ENCODE measurements at places on chromosomes 7 and 10.

DNA sequence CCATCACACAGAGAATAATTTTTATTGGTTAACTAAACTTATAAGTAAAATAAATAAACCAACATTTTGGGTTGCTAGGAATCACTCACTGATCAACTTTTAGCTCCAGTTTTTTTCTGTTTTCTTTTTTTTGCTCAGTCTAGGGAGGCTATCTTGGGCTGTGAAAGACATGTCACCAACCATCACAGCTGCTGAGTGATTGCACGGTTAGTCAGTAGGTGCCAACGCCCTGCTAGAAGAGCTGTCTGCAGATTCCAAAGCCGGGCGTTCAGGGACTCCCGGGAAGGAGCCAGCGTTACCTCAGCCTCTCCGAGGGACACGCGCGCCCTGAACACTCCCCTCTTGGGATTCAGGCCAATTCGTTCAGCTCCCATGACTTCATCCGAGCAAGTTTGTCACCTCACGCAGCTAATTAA lies 604 bp upstream of the STAM start:
- DNase-seq, result peak; percentile 59

DNA sequence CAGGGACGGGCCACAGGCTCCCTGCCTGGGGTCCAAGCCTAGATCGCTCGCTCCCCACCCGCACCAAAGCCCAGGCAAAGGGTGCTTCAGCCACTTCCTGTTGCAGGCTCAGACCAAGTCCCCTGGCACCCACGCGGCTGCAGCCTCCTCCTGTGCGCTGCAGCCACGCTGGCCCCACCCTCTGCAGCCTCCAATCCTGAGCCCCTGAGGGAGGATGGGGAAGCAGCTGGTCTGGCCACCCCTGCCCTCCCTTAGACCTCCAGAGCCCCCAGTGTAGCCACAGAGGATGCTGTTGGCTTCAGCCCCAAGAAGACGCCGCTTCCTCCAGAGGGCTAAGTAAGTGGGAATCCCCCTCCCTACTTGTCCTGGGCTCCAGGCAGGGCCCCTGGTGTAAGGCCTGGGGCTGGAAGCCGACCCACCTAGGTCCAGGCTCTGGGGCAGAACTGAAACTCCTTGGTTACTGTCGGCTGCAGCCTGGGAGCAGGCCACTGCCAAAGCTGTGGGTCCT lies 9.4 kb downstream of the LIMK1 start:
- DNase-seq, result no peak

GRCh38 chr7:130444234-130444633 lies 3.4 kb upstream of the CEP41 start:
- DNase-seq, result no peak

- DNase-seq, result no peak
Observed at GRCh38 chr10:88892222-88892967, 12.3 kb downstream of the STAMBPL1 start.

DNA sequence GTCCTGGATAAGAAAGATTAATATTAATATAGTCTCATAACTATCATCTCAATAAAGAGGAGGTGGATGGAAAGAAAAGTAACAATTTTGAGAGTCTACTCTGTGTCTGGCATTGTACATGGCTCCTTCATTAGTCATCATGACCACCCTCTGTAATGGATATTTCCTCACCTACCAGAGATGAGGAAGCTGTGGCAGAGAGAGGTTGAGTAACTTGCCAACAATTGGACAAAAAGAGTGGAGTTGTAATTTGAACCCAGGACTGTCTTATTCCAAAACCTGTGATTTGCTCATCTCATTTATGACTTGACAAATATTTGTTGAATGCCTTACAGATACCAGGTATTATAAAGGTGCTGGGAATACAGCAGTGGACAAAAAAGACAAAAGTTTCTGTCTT lies 2.1 kb upstream of the IDE start:
- DNase-seq, result no peak

DNA sequence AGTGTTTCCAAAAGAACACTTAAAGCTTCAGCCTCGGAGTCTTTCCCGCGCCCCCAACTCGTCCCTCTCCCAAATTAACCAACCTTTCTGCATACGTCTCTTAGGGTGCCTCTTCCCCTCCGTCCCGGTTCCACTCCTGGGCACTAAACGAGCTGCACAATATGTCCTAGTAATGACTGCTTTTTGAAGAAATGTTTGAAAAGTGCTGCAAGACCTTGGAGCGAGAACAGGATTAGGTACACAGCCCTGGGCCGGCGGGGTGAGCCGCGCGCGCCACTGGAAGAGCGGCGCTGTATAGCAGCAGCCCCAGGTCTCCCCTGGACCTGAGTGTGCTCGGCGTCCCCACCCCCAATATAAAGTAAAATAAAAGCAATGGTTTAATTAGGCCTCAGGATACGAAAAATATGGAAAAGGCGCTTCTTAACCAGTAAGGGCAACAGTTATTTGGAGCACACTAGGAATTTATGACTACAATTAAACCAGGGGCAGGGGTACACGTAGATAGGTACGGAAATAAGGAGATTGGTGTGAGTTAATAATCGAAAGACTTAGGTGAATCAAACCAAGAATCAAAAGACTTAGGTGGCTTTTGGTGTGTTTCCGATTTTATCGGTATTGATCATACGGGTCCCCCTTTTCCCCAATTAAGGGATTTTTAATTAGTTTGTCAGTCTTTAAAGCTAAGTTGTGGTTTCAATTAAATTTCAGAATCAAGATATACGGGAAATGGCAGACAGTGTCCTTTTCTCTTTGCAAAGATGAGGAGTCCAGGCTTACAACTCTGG lies 1.9 kb downstream of the TET1 start:
- no peak for DNase-seq

- DNase-seq, result no peak
Observed at GRCh38 chr10:26780793-26781601, 79.8 kb downstream of the ABI1 start.

GRCh38 chr7:128247108-128247507 lies 6.0 kb downstream of the LEP start:
- DNase-seq, result no peak

DNA sequence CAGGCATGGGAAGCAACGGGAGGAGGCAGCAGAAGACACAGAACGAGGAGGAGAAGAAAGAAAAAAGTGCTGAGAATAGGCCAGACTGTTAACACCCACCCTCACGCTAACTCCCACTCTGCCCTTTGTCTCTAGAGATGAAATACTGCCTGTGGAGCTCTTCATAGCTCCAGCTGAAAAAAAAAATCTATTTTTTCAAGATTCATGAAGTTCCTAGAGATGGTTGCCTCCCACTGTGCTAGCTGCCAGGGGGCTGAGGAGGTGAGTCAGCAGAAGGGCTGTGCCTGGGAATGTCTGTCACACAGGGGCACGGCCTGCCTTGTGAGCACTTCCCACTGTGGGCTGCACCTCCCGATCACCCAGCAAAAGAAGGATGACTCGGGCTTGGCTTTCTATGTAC lies 144.5 kb downstream of the RNF216 start:
- no peak for DNase-seq

DNA sequence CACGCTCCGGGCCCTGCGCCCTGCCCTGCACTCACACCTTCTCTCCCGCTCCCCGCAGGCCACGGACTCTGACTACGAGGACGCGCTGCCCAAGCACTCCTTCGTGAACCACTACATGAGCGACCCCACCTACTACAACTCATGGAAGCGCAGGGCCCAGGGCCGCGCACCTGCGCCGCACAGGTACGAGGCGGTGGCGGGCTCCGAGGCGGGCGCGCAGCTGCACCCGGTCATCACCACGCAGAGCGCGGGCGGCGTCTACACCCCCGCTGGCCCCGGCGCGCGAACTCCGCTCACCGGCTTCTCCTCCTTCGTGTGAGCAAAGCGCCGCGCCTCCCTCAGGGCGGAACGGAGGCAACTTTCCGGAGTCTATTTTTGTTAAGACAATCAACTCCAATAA lies 417.0 kb upstream of the FOXK1 start:
- DNase-seq, result no peak

DNA sequence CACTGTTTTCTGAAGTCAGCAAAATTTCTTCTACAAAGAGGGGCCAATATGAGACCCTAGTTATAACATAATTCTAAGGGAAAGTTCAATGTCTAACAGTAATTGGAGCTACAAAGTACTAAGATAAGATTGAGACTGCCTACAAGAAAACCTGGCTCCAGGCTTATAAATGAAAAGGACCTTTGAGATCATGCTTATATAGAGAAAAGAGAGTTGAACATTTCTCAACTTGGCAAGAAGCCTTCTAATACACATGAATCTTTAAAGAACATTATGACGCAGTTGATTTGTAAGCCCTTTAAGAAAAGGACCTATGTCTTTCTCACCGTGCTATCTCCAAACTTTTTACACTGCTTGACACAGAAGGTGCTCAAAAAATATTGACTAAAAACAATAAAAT lies 87.9 kb downstream of the TPK1 start:
- no peak for DNase-seq

- DNase-seq, result peak; percentile 23
Observed at GRCh38 chr10:114258274-114258840, 19.3 kb downstream of the VWA2 start.

- no peak for DNase-seq
Observed at GRCh38 chr10:78296785-78297184, 263.1 kb downstream of the RPS24 start.

- DNase-seq, result peak; percentile 99
Observed at GRCh38 chr7:5423976-5424748, 528 bp upstream of the TNRC18 start.

GRCh38 chr10:101559596-101560297 lies 28.3 kb downstream of the POLL start:
- DNase-seq, result no peak

DNA sequence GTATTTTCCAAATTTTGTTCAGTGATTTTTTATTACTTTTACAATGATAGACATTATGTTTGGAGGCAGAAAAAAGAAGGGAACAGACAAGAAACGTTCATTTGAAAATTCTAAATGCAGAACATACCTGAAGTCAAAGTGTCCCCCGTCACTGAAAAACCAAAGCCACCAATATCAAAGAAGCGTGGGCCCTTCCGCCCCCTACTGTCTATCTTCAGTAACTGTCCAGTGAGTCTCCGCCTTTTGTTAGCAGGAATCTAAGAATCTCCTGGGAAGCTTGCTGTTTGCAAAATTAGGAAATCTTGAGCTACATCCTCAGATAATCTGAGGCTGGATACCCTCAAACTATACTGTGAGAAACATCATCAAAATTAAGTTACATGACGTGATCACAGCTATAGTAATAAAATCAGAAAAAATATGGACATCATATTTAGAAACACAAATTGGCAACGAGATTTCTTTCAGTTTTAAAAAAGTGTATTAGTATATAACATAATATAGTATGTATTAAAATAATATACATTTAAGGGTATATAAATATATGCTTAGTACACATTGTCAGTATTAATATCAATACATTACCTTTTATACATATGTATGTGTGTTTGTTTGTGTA lies 169.3 kb upstream of the AKR1E2 start:
- DNase-seq, result peak; percentile 48
